ENCODE measurements at places on chromosomes 7 and 10.

DNA sequence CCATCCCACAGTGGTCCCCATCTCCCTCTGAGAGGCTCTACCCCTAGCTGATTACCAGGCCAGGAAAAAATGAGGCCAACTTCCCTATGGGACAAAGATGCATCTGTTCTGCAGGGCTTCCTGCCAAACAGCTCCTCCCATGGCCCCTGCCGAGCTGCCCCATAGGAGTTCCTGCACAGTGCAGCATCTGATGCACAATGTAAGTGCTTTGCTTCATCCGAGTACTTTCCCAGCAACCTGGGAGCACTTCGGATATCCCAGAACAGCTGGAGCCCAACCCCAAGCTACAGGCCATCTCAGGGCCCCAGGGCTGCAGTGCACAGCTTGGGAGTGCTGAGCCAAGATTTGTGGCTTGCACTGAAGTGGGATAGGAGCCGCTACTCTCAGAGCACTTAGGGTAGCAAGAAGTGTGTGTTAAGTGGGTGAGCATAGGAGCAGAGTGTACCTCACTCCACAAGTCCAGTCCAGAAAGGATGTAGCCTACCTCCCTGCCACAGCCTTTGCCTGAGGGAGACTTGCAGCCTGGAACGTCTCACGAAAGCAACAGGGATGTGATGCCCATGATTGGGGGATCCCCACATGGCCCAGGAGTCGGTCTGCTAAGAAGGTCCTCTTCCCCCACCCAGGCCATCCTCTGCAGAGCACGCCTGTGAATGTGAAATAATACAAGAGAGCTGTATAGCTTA is 209.6 kb upstream of the VWC2 start:
- DNase-seq: no peak

DNA sequence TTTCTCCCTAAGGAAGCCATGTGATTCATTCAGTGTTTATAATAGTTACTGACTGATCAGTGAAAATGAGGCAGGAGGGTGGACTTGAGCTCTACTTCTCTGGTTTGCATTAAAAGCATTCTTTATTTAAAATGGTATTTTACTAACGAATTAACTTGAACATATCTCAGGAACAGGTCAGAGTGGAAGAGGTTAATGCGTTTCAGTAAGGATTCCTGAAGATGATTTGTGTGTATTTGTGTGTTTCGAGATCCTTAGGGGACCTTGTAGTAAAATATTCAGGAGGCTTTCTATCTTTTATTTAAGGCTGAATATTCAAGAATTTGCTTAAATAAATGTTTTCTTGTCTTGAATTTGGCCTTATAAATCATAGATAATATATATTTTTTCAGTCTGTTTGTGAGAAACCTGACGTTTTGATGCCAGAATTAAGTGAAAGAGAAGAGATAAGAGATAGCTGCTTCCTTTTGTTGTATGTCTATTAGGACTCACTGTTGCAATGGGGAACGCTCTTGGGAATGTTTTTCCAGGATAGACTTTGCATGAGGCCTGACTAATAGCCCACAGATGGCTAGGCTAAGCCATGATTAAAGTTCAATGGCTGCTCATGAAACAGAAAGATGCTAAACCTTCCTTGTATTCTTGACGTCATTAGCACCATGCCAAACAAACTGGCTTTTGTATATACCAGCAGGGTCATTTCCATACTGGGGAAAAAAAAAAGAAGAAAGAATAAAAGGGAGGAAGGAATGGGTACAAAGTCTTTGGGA is 93.8 kb upstream of the MTPN start:
- DNase-seq: no peak

- DNase-seq: no peak
Measured at GRCh38 chr10:4382811-4383210, 443.2 kb upstream of the AKR1E2 start.

GRCh38 chr10:133614830-133615580 is 11.6 kb downstream of the FRG2B start:
- DNase-seq: no peak

DNA sequence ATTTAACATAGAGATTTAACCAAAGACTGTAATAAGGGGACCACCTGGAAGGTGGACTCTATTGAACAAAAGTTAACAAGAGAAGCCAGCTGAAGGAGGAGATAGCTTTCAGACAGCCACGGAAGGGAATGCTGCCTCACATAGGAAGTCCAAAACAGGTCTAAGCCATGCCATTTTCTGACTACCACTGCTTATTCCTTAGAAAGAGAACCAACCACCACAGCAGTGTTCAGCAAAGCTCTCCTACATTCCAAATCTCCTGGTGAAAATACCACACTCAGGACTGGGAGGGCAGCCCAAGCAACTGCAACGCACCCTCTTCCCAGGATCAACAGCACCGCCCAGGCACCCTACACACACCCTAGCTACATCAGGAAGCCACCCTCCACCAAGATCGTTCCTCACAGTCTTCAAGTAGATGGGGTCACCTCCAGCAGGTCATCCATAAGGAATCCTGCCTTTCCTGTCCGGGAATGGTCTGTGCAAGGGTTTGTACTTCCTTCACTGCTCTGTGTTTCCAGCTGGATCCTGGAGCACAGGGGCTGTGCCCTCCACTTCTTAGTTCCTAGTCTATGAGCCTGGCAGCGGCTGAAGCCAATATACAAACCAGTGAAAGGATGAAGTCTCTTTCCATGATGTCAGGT is 2.5 kb downstream of the KIAA1549 start:
- peak; percentile 13 for DNase-seq

- DNase-seq: no peak
Measured at GRCh38 chr7:85274454-85274853, 87.6 kb upstream of the SEMA3D start.

GRCh38 chr10:63204667-63205391 is 71.7 kb downstream of the NRBF2 start:
- DNase-seq: no peak

GRCh38 chr10:30392564-30392990 is 41.4 kb upstream of the MAP3K8 start:
- peak; percentile 30 for DNase-seq

DNA sequence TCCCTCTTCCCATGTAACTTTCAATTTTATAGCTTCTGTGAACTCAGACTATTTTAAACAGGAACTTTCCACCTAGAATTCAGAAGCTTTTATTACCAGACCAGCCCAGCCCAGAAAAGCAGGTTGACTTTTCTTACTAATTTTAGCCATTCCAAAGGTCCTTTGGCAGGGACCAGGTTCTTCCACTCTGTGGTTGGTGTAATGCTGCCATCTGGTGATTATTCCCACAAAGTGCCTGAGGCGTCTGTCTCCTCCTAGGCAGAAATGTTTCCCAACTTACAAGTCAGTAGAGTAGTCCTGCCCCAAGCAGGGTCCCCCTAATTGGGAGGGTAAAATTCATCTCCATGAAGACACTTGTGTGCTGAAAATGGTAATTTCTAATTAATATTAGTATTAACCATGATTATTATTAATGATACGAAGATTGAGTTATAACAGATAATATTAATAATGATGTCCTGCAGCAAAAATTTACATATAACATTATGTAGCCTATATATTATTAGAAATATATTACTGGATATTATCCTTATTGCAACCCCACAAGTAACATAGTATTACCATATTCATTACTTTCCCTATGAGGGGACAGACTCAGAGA is 53.0 kb upstream of the PPP1R17 start:
- peak; percentile 63 for DNase-seq

DNA sequence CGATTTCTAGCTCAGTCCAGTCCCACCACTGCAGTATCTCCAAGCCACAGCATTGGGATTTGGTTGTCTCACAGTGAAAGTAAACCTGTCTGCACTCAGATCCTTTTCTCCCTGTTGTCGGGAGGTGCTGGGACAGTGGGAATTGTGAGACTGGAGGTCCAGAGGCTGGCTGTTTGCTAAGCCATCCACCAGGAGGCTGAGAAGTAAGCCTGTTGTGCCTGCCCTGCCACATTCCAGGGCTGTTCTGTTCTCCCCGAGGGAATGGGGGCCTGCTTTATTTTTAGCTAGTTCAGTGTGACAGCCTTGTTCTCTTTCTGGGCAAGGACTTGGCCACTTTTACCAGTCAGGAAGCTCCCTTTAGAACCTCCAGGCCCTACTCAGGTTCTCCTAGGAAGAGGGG is 54.9 kb downstream of the HK1 start:
- peak; percentile 59 for DNase-seq

GRCh38 chr7:63096141-63096540 is 902.5 kb upstream of the ZNF722 start:
- DNase-seq: no peak

- no peak for DNase-seq
Measured at GRCh38 chr7:155278921-155279320, 18.8 kb upstream of the INSIG1 start.

DNA sequence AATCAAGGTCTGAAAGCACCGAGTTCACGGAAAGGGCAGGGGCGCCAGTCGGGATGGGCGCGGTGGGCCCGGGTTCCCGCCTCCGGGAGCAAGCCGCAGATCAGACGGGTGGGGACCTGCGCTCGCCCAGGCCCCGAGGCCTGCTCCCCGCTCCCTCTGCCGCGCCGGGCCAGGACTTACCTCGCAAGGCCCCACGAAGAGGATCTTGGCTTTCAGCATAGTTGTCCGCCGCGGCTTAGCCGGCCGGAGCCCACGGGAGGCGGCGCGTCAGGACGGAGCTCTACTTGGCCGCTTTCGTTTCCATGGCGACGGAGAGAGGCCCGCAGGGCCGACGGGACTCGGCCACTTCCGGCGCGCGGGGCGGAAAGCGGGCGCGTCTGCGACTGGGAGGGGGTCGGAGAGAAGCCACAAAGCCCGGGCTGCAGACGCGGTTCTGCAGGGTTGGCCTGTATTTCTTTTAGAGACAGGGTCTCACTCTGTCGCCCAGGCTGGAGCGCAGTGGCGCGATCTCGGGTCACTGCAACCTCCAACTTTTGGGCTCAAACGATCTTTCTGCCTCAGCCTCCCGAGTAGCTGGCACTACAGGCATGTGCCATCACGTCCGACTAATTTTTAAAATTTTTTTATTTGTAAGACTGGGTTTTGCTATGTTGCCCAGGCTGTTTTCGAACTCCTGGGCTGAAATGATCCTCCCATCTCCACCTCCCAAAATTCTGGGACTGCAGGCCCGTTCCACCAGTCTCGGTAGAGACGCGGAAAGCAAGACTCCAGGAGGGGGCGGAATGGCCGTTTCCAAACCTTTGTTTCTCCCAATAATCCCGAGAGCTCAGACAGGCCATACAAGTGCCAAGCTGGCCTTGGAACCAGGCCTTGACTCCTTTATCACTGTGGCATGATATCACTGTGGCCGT is at the start of gene IFT22:
IFT22 (minus strand) TSS at position 322 of the 911 bp plus-strand sequence; CDS start at position 219, 103 bp downstream.
- DNase-seq: peak; percentile 40

GRCh38 chr7:85025312-85025756 is 161.5 kb downstream of the SEMA3D start:
- DNase-seq: no peak

DNA sequence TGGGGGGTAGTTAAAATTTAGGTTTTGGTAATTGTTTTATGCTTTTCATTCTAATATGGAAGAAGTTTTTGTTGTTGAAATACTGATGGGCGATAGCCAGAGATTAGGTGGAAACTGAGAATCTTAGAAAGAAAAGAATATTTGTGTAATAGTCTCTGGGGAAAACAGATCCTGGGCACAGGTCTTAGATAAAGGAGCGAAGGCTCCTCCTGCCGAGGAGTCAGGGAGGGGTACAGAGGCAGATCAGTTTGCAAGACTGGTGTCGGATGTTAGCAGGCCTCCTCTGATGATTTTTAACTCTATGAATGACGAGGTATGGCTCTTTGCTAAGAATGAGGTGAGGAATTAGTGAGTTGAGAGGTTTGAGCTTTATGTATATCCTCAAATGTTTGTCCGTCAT is 339.7 kb downstream of the HGF start:
- no peak for DNase-seq

All from NCI-H510A treated with DMSO at 0.1 percent for 48 hours (cell line).